ENCODE measurements at places on chromosomes 2 and 18.

DNA sequence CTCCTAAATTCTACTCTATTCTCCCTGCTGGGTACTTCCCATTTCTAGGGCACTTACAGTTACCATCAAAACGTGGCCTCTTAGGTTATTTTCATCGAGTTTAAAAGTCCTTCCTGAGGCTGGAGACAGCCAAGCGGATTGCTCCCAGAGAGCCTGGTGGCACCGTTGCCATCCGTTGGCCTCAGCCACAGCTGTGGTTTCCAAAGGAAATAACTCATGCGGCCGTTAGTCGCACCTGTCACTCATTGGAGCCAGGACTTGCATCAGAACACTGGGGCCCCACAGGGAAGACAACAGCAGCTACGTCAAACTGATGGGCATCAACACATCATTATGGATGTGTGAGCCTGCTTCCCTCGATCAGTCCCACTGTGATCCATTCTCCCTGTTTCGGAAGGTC is 453.4 kb downstream of the BCL11A start:
- no peak for DNase-seq

GRCh38 chr2:46826569-46827245 is 88.9 kb downstream of the MCFD2 start:
- no peak for DNase-seq

- no peak for DNase-seq
Measured at GRCh38 chr2:232817756-232818155, 41.4 kb upstream of the KCNJ13 start.

DNA sequence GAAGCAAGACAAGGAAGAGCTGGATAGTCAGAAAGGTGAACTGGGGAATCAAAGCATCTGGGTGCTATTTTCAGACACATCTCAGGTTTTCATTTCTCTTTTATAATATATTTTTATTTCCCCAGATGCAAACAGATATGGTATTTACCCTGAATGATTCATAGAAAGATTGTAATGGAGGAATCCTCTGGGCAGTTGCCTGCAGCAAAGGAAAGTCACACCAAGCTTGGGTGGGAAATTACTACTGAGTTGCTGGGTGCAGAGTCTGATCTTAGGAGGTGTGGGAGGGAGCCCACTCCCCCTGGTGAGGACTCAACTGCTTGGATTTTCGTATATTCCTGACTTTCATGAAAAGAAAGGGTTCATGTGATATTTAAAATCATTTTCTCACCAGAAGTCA is 2.1 kb downstream of the EFR3B start:
- no peak for DNase-seq

- DNase-seq, result no peak
Measured at GRCh38 chr2:176710657-176711186, 441.5 kb downstream of the MTX2 start.

GRCh38 chr18:77857678-77858655 is 608.3 kb downstream of the GALR1 start:
- no peak for DNase-seq

- no peak for DNase-seq
Measured at GRCh38 chr2:11997142-11997541, 250.7 kb downstream of the LPIN1 start.

- DNase-seq, result no peak
Measured at GRCh38 chr18:74388227-74388626, 68.9 kb downstream of the DIPK1C start.

- no peak for DNase-seq
Measured at GRCh38 chr2:119873350-119874315, 113.9 kb downstream of the PTPN4 start.

- DNase-seq, result no peak
Measured at GRCh38 chr2:65316072-65316471, 88.4 kb downstream of the ACTR2 start.

- no peak for DNase-seq
Measured at GRCh38 chr2:45390441-45390840, 220.6 kb downstream of the SRBD1 start.

GRCh38 chr2:96485751-96486651 is 19.2 kb downstream of the NEURL3 start:
- no peak for DNase-seq

- DNase-seq, result no peak
Measured at GRCh38 chr2:12813166-12813565, 96.4 kb downstream of the TRIB2 start.

- DNase-seq, result no peak
Measured at GRCh38 chr2:69175790-69176715, 163.1 kb downstream of the ANTXR1 start.

DNA sequence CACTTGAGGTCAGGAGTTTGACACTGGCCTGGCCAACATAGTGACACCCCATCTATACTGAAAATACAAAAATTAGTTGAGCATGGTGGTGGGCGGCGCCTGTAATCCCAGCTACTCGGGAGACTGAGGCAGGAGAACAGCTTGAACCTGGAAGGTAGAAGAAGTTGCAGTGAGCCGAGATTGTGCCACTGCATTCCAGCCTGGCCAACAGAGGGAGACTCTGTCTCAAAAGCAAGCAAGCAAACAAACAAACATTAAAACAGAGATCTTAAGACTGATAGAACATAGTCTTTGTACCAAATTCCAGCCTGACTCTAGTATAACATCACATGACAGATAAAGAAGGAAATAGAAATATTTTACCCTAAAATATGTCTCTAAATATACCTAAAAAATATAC is 168.1 kb downstream of the PTPRM start:
- DNase-seq, result no peak

DNA sequence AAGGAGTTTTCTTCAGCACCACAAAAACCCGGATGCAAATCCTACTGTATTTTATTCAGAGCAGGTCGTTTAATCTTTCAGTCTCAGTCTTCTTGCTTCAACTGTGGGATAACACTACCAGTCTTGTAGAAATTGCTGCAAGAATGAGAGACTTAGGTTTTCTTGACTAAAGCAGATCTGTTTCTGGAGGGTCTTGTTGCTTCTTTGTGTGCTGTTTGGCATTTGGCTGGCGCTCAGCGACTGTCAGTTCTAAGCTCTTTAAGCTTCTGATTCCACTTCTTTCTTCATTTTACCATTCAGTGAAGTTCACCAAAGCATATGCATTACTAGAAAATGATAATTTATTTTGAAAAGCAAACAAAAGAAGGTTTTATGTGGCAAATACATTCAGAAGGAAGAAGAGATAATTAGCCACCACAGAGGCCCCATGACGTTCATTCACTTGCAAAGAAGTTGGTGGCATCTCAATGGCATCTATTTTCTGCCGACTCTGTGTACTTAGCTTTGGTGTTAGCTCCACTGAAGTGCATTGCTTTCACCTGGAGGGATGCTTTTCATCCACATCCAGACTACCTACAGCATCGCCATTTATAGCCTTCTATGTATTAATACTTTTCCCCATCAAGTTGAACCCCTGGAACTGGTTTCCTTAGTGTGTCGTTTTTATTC is 53.7 kb downstream of the TRIB2 start:
- no peak for DNase-seq

GRCh38 chr2:228846161-228846560 is 424.9 kb downstream of the PID1 start:
- DNase-seq, result no peak

GRCh38 chr2:208384637-208385036 is 22.0 kb upstream of the PTH2R start:
- DNase-seq, result no peak

- DNase-seq, result no peak
Measured at GRCh38 chr2:215738351-215738750, 275.0 kb downstream of the MREG start.

DNA sequence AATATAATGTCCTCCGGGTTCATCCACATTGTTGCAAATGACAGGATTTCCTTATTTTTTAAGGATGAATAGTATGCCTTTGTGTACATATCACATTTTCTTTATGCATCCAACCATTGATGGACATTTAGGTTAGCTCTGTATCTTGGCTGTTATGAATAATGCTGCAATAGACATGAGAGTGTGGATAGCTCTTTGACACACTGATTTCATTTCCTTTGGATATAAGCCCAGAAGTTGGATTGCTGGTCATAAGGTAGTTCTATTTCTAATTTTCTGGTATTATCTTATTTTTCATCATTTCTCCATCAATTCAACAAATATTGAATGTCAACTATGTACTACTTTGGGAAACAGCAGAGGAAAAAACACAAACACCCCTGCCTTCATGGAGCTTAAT is 423.3 kb downstream of the MTX2 start:
- DNase-seq, result no peak

DNA sequence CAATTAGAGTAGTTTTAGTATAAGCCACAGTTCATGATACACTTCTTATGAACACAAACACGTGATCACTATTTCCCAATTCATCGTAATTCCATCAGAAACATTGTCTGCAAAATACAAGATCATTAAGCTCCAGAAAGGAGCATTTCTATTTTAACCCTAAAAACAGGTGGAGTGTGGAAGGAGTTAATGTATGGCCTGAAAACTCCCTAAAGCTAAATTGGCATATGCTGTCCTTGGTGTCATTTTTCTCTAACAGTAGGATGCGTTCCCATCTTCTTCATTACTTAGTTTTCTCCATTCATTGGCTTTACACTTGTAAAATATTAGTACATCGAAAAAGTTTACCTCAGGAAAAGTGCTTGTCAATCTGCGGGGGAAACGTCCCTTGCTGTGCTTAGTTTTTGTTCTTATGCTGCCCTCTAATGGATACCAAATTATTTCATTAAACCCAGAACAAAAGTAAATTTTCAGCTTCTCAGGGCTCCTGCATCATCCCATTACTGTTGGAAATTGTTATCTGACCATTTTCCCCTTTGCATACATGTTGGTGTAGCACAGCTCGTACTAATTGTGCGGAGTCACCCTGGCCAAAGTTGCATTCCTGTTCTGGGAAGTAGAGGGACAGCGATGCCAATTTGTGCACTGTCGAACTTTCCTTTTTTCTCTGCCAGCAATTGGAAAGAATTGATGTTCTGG is 153.4 kb downstream of the GPD2 start:
- DNase-seq, result no peak

DNA sequence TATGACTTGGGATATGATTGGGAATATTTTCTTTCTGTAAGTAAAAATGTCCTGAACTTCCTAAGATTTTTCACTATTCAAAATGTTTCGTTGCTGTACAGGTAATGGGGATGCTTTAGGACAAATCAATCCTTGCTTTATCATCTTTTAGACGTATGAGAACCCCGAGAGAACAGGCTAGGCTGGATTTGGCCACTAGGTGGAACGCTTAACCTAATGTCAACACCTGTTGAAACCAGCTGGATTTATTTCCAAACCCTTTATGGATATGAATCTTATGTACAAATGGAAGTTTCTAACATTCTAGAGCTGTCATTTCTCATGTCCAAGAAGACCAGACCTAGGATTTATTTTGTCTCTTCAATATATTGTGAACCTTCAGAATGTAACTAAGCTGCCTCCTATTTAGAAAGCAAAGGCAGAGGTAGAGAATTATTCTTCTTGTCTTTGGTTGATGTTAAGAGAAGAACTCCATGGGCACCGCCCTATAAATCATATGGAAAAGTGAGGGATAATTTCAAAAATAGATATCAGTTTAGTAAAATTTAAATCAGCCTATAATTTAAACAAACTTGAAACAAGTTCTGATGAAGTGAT is 96.7 kb downstream of the PMAIP1 start:
- DNase-seq, result no peak

DNA sequence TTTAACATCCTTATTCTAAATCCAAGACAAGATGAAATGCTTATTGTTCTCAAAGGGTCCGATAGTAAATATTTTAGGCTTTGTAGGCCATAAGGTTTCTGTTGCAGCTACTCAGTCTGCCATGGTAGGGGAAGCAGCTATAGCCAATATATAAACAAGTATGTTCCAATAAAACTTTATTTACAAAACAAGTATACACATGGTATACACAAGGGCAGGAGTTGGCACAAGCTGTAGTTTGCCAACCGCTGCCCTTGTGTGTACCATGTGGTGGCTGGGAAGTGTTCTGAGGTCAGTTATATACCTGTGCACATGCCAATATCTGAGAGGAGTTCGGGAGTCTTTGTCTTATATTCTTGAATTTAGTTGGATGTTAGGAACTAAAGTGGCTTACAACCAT is 126.0 kb upstream of the DNMT3A start:
- DNase-seq, result no peak

GRCh38 chr2:12014088-12014960 is 267.9 kb downstream of the LPIN1 start:
- DNase-seq, result no peak

DNA sequence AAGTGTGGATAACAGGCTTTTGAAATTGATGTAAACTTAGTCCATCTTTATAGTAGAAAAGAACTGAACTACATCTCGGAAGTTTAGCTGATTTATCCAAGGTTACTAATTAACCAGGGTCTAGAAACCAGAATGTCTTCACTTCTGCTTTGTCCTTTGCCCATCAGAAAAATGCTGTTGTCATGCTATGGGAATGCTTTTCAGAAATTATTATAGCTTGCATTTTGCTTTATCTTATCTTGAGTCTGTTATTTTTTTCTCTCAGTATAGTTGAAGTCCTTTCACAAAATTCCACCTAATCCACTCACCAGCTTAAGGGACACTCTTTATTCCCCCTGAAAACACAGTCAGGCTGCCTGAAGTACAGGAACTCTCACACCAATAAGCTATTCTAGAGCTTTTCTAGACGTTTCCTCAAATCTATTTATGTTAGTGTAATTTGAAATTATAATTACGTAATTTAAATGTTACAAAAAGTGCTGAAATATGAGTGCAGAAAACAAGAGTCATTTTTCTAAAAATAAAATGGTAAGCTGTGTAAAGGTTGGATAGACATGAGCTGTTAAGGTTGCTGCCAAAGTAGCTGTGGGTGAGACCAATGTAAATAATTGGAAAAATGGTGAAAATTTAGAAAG is 456.3 kb downstream of the TGIF1 start:
- DNase-seq, result no peak

DNA sequence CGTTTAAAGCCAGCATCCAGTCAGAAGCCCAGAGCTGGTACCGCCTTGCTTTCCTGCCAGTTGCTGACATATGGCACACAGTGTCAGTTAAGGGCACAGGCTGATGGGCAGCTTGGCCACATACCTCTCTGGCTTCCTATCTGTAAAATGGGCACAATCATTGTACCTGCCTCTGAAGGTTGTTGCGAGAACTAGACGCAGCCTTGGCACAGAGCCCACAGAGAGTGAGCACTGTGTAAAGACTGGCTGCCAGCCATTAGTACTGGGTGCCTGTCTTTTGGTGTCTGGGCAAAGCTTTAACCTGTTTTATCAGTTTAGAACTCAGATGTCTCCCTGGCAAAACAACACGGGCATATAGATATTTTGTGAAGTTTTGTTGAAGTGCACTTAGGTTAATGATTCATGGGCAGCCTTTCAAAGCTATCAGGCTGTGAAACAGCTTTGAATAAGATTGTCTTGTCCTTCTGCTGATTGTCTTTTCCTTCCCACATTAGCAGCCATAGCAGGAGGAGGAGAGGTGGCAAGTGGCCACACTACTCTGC is 269.5 kb downstream of the NEDD4L start:
- no peak for DNase-seq

Data from vagina (tissue), 2 donors.